Vagina (tissue), 2 donors: ENCODE measurements at places on chromosomes 5 and 9. TPM values are rescaled to one million over a fixed set of nuclear protein-coding genes. Genes with fewer than 3 reads are reported as not detected.

The SPATA9 gene
- not detected for total RNA-seq

The PCDHA9 gene
- total RNA-seq: 0.25 TPM

GRCh38 chr9:124696101-124696500 is 75.0 kb downstream of the NR6A1 start:
- H3K4me3 ChIP-seq: no peak overlapping the region
- H3K27ac ChIP-seq: no peak overlapping the region
- H3K27me3 ChIP-seq: no peaks in the 10 kb centered on the region
- no peaks in the 10 kb centered on the region for H3K4me1 ChIP-seq

The FOXD4 gene
- not detected for total RNA-seq

The CDH9 gene
- total RNA-seq: not detected
